NCI-H1930 (cell line): ENCODE measurements at places on chromosomes 12 and 14.

DNA sequence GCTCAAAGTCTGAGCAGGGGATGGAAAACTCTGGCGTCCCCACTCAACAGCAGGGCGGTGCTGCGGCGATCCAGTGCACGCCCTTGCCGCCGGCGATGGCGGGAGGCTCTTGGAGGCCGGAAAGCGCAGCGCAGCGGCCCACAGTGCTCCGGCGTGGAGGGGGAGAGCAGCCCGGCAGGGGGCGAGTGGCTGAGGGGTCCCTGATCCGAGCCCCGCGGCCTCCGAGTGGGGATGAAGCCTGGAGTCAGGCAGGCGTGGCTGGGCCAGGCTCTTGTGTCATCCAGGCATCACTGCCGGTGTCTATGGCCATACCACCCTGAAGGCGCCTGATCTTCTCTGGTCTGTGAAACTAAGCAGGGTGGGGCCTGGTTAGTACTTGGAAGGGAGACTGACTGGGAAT lies 183.1 kb downstream of the ALG10 start:
- DNase-seq = no peak

DNA sequence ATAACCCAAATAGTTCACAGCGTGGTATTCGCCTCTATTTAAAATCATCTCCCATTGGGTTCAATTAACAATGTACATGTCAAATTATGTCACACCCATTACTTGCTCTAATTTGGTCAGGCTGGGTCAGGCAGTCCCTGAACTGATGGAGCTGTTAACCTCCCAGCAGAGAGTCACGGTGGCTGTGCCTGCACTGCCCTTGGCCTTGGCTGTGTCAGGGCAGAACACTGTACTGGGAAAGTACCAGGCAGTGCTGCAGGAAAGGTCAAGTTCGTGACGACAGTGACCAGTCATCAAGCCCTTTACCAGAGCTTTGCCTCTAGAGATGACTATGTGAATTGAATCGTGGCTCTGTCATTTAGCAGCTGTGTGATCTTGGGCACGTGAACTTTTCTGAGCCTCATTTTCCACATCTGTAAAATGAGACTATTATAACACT lies 100.0 kb downstream of the ARF6 start:
- no peak for DNase-seq

DNA sequence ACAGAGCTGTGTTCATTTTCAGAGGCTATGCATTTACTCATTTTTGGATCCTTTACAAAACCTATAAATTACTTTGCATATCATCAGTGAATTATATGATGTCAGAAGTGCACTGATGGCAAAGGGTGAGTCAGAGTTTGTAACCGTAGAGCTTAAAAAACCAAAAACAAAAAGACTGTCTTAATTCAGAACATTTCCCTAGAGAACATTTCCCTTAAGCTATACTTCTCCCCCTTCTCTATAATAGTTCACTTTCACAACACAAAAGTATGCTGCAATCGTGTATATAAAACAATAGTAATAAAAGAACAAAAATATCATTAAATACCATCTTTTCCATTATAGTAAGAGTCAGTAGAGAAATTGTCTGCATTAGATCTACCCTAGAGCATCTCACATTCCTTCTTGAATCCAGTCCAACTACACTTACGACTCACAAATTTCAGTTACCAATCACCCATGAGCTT lies 934.9 kb downstream of the LRFN5 start:
- DNase-seq = no peak

- no peak for DNase-seq
Observed at GRCh38 chr14:73242357-73242901, 5.1 kb downstream of the PAPLN start.

- no peak for DNase-seq
Observed at GRCh38 chr14:89828471-89829165, 125.9 kb downstream of the EFCAB11 start.

GRCh38 chr14:76950055-76951020 lies 78.2 kb downstream of the IRF2BPL start:
- DNase-seq = no peak

DNA sequence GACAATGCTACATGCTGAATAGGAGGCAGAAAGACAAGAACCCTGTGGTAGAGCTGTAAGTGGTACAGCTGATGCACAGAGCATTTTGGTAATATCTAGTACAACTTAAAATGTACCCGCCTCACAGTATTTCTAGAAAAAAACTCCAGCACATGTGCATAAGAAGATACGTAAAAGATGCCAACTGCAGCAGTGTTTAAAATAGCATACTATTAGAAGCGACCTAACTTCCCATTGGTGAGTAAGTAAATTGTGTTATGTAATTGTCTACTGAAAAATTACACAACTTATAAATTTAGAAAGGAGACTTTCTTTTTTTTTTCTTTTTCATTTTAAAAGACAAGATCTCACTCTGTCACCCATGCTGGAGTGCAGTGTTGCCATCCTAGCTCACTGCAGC lies 114.3 kb upstream of the CAND1 start:
- DNase-seq = no peak

DNA sequence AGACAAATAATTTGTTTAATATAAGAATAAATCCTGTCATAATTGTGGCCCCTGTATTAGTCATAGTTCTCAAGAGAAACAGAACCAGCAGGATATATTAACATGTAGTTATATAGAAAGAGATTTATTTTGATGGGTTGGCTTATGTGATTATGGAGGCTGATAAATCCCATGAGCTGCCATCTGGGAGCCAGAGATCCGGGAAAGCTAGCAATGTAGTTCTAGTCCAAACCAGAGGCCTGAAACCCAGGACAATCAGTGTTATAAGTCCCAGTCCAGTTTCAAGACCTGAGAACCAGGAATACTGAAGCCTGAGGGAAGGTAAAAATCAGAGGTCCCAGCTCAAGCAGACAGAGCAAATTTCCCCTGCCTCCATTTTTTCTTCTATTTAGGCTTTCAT lies 435.8 kb downstream of the RPL10L start:
- DNase-seq = no peak

GRCh38 chr14:60356386-60356785 lies 107.4 kb downstream of the PPM1A start:
- no peak for DNase-seq

- no peak for DNase-seq
Observed at GRCh38 chr14:38248321-38249028, 7.4 kb downstream of the CLEC14A start.

- no peak for DNase-seq
Observed at GRCh38 chr14:89167705-89168104, 249.3 kb downstream of the FOXN3 start.

- no peak for DNase-seq
Observed at GRCh38 chr12:94282675-94283074, 134.3 kb downstream of the PLXNC1 start.

DNA sequence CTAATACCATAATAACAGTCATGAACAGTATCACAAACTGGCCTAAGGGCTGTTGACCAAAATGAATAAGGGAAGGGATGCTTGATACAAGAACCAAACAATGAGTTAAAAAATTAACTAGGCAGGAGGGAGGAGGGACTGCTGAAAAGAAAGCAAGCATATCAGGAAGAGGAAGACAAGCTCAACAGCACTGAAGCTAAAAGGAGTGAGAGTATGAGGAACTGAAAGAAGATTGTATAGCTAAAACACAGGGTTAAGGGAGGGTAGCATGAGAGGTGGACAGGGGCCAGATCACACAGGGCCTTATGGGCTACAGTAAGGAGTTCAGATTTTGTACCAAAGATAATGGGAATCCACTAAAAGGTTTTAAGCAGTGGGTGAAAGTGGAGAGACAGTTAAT lies 34.1 kb downstream of the ITGA7 start:
- no peak for DNase-seq

GRCh38 chr12:109539508-109539907 lies 33.8 kb downstream of the MMAB start:
- DNase-seq = no peak

DNA sequence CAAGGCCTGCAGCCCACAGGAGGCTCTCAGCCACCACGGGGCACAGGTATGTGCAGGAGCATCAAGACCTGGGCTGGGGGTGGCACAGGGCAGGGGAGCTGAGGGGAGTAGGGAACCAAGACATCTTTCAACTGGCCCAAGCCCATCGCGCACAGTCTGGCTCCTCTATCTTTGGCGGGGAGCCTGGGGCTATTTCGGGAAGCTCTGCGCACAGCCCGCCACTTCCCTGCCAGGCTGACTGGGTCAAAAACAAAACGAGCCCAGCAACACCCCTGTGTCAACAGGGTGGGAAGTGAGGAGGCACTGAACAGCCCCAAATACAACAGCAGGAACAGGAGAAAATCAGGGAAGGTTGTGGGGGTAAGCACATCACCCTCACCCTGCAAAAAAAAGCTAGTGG lies 83.9 kb downstream of the ARL6IP4 start:
- no peak for DNase-seq

GRCh38 chr12:13390918-13391317 lies 194.4 kb downstream of the EMP1 start:
- no peak for DNase-seq

DNA sequence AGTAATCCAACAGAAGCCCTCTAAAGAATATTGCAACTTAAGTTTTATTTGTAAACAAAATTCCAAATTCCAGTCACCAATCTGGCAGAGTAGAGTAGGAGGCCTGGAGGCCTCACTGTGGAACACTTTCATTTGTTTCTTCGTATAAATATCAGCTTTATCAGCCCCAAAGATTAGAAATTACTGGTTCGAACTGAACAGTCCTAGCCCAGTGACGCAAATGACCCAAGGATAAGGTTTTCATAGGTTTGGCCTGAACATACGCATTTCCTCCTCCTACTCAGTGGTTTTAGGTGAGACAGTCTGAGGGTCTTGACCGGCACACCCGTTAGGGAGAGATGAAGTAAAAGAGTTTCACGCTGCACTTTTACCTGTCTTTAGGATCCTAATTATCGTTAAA lies 1.7 kb downstream of the CDC42BPB start:
- DNase-seq = no peak

DNA sequence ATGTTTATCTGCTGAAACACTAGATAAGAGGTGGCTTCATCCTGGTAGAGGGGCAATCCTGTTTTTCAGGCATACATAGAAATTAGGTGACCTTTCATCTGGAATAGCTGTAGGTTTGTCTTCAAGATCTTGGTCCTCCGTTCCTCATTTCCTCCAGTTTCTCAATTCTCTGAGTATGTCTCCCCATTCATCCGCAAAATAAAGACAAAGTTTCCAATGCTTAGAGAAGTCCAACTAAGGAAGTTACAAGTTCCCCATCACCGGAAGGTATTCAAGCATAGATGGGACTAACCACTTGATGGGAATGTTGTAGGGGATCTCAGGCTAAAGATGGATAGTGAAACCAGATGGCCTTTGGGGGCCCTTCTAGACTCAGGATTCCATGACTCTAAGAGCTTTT lies 34.3 kb downstream of the ERG28 start:
- DNase-seq = no peak

GRCh38 chr12:7989827-7990491 lies 42.6 kb upstream of the FOXJ2 start:
- no peak for DNase-seq

DNA sequence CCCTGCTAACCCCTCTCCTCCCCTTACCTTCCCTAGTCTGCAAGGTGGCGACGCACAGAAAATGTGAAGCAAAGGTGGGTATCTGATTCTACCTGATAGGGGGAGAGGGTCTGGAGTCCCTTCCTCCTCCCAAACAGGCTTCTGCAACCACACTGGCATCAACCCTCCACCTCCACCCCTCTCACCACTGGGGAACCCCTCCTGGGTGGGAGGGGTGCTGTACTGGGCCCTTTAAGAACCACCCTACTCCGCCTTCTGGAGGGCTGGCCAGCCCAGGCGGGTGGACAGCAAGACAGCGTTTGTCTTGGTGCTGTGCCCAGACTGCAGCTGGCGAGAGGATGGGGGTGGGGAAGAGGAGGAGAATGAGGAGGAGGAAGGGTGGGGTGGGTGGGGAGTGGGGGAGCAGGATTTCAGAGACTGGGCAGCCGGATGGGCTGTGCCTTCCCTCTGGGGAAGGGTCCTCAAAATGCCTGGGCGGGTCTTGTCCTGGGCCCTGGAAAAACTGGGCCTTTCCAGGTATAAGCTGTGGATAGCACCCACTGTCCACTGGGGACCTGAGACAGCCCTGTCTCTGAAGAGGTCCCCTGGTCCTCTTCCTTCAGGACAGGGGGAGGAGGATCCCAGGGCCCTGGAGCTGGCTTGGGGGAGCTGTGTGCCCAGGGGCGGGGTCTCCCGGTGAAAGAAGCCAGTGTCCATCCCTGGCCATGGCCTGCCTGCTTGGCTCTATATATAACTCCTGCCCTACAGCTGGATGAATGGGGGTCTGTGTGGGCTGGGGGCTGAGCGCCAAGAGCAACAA lies 2.8 kb downstream of the TNS2 start:
- no peak for DNase-seq

DNA sequence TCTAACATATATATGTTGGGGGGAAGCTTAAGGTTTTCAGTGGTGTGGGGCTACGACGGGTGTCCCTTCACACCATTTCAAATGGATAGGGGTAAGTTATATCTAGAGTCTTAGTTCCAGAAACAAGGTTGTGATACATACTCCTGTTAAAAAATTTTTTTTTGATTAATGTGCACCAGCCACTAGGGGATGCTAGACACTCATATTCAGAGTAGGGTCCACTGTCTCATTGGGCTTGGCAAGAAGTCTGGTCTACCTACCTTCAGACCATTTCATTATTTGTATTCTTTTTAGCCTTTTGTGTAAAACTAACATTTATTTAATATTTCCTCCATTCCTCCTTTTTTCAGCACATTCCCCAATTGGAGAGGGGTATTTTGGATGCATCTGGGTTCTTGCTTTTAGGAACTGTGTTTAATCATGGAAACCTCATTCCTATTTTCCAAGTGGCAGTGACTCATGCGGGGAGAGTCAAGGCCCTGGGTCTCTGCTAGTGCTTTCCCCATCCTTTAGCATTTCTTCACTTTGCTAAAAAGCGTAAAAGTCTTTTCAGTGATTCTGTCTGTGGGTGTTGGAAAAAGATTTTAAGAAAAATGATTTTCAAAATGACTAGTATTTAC lies 33.4 kb downstream of the ANO4 start:
- DNase-seq = peak; percentile 38

GRCh38 chr14:77107228-77107627 lies 9.2 kb downstream of the CIPC start:
- no peak for DNase-seq

- no peak for DNase-seq
Observed at GRCh38 chr12:119486599-119487154, 106.9 kb upstream of the TMEM233 start.

DNA sequence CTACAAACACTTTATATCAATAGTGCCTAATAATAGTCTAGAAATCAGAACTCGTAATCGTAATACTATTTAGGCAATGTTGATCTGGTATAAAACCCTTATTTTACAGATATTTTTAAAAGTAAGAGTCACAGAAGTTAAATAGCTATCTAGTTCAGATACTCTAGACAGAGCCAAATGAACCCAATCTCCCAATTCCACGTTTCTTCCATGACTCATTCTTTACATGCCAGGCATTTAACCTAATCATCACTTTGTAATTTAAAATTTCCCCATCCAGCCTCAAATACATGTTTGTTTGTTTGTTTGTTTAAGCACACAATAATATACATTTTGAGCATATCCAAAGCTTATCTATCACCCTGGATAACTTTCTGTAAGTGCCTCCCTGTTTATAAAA lies 36.4 kb upstream of the GARIN6 start:
- DNase-seq = no peak

DNA sequence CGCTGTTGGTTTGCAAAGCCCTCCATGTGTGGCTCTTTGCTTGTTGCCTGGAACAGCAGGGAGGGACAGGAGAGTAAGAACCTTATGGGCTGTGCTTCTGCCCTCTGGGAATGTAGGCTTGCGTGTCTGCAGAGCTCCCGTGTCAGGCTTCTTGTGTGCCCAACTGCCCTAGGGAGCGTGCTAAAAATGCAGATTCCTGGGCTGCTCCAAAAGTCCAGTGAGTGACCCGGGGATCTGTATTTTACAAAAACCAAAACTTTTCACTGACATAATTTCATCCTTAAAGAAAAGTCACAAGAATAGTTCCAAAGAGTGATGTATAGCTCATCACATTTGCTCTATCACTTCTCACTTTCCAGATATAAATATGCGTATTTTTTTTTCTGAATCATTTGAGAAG lies 34.8 kb upstream of the CCDC63 start:
- DNase-seq = no peak
